Neural crest cell (in vitro differentiated cells): ENCODE measurements at places on chromosomes 4 and X. TPM values are rescaled to one million over a fixed set of nuclear protein-coding genes. Genes with fewer than 3 reads are reported as not detected.

MAGEE1 gene
- total RNA-seq: 8.1 and 8.5 TPM in 2 replicates

TGIF2LX gene
- not detected in 2 replicates for total RNA-seq

CFI gene
- total RNA-seq: not detected in 2 replicates

- peaks cover 60% of the 10 kb centered on the region for H3K27me3 ChIP-seq
- no peaks in the 10 kb centered on the region for H3K36me3 ChIP-seq
- H3K4me1 ChIP-seq: peaks cover 5% of the 10 kb centered on the region
Measured at GRCh38 chrX:153644356-153645125, 2.5 kb upstream of the DUSP9 start.

DNA sequence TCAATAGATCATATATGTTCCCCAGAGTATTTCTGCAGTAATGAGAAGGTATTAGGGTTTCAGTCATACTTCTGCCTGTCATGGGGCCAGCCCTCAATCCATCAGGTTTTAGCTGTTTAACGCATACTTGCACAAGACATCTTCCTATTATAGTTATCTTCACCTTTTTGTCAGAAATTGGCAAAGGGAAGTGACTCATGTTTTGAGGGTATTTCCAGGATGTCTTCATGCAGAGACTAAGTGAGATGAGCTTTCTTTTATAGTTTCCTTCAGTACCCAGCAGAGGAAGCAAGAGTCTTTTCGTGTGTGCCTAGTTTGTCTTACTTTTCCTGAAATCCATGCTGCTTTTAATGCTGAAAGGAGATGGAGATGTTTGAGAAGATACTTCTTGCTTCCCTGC lies 9.5 kb downstream of the CSTF2 start:
- DNase-seq: no peak
- no peak overlapping the region for H3K4me3 ChIP-seq
- no peaks in the 10 kb centered on the region for H3K27me3 ChIP-seq
- no peaks in the 10 kb centered on the region for H3K4me1 ChIP-seq
- H3K27ac ChIP-seq: no peak overlapping the region

DNA sequence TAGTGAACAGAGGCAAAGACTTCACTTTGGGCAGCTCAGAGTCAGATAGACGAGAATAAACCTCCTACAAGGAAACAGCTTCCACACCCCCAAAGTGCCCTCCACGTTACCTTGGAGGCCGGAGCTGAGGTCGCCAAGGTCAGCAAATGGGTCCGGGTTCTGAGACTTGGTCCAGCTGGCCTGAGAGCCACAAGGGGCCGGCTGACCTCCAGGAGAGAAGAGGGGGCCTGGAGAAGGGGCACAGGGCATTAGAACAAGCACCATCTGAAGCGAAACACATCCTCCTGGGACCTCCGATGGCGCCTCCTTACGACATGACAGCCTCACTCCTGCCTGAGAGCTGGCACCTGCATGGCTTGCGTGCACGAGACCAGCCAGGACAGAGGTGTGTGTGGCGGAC lies 33.6 kb upstream of the CPLX1 start:
- H3K27ac ChIP-seq: no peak overlapping the region
- no peak overlapping the region for H3K4me3 ChIP-seq
- H3K36me3 ChIP-seq: peaks cover 37% of the 10 kb centered on the region
- DNase-seq: no peak

- no peaks in the 10 kb centered on the region for H3K4me1 ChIP-seq
- no peak for DNase-seq
- H3K4me3 ChIP-seq: no peak overlapping the region
Measured at GRCh38 chrX:107146670-107147069, 28.0 kb upstream of the RBM41 start.

GRCh38 chrX:148878371-148878770 lies 378.0 kb downstream of the AFF2 start:
- H3K27me3 ChIP-seq: peaks cover 2% of the 10 kb centered on the region
- no peak overlapping the region for H3K27ac ChIP-seq
- H3K36me3 ChIP-seq: no peaks in the 10 kb centered on the region
- H3K4me3 ChIP-seq: no peak overlapping the region

GRCh38 chrX:115504167-115504566 lies 56.8 kb upstream of the PLS3 start:
- peak overlapping the region; percentile 79 for H3K27ac ChIP-seq
- peaks cover 29% of the 10 kb centered on the region for H3K4me1 ChIP-seq
- H3K4me3 ChIP-seq: no peak overlapping the region

DNA sequence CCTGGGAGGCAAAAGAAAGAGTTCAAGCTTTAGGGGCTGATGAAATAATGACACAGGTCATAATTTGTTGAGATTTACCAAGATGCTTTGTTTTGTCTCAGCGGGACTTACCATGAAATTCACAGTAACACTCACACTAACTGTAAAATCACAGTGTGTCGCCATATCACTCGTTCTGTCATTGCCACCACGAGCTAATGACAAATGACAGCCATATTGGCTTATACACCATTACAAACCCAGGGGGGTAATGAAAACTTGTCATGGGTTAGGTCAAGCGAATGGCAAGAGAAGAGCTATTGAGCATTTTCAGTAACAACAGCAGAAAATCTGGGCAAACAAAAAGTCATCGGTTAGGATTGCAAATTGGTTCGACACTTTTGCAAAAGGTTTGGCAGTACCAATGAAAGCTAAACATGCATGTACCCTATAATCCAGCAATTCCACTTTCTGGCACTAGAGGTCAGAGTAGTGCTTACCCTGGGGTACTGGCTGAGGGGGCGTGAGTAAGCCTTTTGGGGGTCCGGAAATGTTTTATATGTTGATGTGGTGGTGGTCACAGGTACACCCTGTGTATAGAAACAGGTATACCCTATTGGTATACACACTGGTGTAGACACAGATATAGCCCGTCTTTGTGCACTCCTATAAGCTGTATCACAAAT lies 83.9 kb upstream of the RAI2 start:
- no peaks in the 10 kb centered on the region for H3K4me1 ChIP-seq
- H3K27me3 ChIP-seq: no peaks in the 10 kb centered on the region
- H3K27ac ChIP-seq: no peak overlapping the region
- no peak overlapping the region for H3K4me3 ChIP-seq

- no peaks in the 10 kb centered on the region for H3K27me3 ChIP-seq
- no peaks in the 10 kb centered on the region for H3K36me3 ChIP-seq
- H3K4me3 ChIP-seq: no peak overlapping the region
- DNase-seq: no peak
- H3K27ac ChIP-seq: no peak overlapping the region
Measured at GRCh38 chr4:150072471-150072870, 5.8 kb upstream of the DCLK2 start.

DNA sequence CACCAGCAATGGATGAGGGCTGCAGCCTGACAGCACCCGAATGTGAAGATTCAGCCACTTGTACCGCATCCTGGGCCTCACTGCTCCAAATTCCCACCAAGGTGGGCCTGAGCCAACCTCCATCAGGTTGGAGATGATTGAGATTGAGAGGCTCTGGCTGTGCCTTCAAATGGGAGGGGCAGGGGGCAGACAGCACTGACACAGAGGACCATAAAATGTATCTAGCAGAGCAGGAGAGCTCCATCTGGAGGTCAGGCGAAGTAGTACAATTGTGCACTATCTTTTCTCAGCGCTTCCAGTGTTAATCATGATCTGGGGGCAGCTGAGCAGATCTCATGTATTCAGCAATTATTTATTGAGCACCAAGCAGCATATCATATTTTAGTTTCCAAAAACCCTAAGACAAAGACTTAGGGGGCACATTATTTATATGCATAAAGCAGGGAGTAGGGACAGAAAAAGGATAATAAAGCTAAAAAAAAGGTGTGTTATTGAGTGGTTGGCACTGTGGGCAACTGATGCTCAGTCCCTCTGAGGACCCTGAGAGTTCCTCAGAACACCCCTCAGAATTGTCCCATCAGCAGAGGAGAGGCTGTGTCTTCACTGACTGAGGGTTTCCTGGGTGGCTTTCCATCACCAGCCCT lies 31.6 kb upstream of the C1QTNF7 start:
- H3K4me1 ChIP-seq: peaks cover 13% of the 10 kb centered on the region
- DNase-seq: peak; percentile 50
- no peaks in the 10 kb centered on the region for H3K36me3 ChIP-seq
- H3K27ac ChIP-seq: no peak overlapping the region
- H3K4me3 ChIP-seq: no peak overlapping the region

GRCh38 chr4:7399440-7400234 lies 35.1 kb downstream of the PSAPL1 start:
- no peak overlapping the region for H3K4me3 ChIP-seq
- H3K27me3 ChIP-seq: peaks cover 63% of the 10 kb centered on the region
- H3K36me3 ChIP-seq: peaks cover 7% of the 10 kb centered on the region
- no peak for DNase-seq
- H3K27ac ChIP-seq: no peak overlapping the region
- peaks cover 34% of the 10 kb centered on the region for H3K4me1 ChIP-seq
